ENCODE measurements at places on chromosomes 12 and 14. TPM values are rescaled to one million over a fixed set of nuclear protein-coding genes. Genes with fewer than 3 reads are reported as not detected.

The CMA1 gene
- total RNA-seq, result not detected

The RNASE13 gene
- not detected for total RNA-seq

The ATP5MC2 gene
- 225 TPM for total RNA-seq

DNA sequence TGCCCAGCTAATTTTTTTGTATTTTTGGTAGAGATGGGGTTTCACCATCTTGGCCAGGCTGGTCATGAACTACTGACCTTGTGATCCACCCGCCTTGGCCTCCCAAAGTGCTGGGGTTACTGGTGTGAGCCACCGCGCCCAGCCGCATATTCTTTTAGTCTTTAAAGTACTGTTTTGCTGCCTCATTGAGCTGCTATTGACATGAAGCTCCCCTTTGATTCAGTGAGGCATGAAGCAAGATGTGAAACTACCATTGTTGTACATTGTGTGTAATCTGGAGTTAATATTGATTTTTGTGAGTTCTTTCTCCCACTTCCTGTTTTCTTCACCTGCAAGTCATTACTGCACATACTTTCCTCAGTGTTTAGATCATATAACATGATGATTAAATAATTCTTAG lies 80.8 kb downstream of the MNAT1 start:
- no peak for DNase-seq

GRCh38 chr14:56135668-56136067 lies 17.5 kb downstream of the PELI2 start:
- no peak for DNase-seq

GRCh38 chr12:66774929-66775328 lies 96.1 kb upstream of the GRIP1 start:
- DNase-seq, result no peak

GRCh38 chr14:30271811-30272323 lies 287.1 kb upstream of the G2E3 start:
- DNase-seq, result no peak

DNA sequence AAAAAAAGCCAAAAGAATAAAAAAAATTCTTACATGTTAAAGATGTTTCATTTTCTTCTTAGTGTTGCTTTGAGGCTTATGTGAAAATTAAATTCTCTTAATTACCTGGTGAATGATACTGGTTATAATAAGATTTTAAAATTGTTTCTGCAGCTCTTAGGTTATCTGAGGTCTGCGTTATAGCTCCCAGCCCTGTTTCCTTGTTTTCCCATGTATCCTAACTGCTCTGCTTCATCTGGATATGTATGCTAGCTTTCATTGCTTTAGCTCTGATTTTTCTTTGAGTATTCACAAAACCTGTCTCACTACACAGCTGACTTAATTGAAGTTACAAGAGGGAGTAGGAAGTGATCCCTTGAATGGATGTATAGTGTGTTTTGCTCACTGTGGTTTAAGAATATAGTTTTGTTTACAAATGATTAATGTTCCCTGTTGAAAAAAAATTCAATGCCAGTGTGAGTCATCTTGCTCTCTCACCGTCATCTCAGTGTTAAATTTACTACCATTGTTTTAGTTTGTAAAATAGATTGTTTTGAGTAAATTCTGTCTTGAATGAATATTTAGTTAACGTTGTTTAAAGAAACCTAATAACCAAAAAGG lies 26.8 kb downstream of the CPSF6 start:
- DNase-seq, result no peak

DNA sequence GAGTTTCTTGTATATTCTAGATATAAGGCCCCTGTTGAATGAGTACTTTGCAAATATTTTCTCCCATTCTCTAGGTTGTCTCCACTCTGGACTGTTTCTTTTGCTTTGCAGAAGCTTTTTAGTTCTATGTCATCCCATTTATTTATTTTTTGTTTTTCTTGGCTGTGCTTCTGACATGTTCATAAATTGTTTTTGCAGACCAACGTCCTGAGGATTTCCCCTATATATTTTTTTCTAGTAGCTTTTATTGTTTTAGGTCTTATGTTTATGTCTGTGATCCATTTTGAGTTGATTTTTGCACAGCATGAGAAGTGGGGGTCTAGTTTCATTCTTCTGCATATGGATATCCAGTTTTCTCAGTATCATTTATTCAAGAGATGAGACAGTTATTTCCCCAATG lies 70.4 kb upstream of the BTG1 start:
- DNase-seq, result no peak

- DNase-seq, result no peak
These were observed 60.9 kb downstream of the NAV3 start for GRCh38 chr12:77891518-77892147.

DNA sequence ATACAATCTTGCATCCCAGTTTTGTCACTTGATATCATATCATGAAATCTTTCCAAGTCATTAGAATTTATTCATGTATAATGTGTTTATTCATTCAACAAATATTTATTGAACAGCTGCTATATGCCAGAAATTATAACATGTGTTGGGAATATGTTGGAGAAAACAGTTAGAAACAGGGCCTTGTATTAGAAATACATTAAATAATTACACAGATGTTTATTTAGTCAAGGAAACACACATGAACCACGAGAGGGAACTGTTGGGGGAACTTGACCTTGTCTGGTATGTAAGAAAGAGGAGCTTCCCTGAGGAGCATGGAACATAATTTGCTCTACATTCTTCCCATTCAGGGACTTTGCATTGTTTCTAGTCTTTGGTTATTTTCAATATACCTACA lies 191.7 kb upstream of the FRMD6 start:
- DNase-seq, result no peak

DNA sequence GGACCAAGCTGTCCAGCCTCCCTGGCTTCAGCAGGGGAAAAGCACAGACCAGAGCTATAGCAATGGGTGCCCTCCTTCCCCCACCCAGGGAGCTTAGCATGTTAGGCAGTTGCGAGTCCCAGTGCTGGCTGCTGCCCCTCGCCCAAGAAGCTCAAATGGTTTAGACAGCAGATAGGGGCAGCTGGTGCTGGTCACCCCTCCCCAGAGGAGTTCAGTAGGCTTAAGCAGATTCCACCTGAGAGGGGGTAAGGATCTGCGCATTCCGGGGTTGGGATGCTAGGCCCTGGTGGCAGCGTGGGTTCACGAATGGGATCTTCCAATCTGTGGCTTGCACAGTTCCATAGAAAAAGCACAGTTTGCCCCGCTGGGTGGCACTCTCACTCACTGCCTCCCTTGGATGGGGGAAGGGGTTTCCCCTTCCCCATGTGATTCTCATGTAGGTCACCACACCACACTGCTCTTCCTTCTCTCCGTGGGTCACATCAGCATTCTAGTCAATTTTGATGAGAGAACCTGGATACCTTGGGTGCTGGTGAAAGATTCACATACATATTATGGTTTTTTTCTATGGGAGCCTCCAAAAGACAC lies 665.6 kb downstream of the C12orf50 start:
- no peak for DNase-seq

DNA sequence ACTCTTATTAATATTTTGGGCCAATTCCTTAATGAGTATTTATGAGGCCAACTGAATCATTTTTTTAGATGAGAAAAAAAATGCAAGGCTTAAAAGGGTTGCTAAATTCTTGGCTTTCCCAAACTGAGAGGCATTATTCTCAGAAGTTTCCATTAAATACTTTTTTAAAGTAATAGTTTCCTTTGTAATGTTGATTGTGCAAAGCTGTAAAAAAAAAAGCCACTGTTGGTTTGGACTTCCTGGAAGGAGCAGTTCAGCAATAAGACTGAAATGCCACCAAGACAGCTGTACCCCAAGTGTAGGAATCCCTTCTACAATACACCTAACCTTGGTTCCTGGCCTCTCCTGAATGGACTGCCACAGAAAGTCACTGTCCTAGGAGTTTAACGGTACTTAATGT lies 231.3 kb downstream of the MON2 start:
- no peak for DNase-seq

GRCh38 chr12:29709054-29709453 lies 74.7 kb downstream of the TMTC1 start:
- no peak for DNase-seq

GRCh38 chr14:86050072-86050683 lies 520.2 kb downstream of the FLRT2 start:
- DNase-seq, result no peak
